ENCODE measurements at places on chromosomes 2 and 18.
A peak's percentile ranks its signal among the peaks of the same experiment; 100 is the strongest.

DNA sequence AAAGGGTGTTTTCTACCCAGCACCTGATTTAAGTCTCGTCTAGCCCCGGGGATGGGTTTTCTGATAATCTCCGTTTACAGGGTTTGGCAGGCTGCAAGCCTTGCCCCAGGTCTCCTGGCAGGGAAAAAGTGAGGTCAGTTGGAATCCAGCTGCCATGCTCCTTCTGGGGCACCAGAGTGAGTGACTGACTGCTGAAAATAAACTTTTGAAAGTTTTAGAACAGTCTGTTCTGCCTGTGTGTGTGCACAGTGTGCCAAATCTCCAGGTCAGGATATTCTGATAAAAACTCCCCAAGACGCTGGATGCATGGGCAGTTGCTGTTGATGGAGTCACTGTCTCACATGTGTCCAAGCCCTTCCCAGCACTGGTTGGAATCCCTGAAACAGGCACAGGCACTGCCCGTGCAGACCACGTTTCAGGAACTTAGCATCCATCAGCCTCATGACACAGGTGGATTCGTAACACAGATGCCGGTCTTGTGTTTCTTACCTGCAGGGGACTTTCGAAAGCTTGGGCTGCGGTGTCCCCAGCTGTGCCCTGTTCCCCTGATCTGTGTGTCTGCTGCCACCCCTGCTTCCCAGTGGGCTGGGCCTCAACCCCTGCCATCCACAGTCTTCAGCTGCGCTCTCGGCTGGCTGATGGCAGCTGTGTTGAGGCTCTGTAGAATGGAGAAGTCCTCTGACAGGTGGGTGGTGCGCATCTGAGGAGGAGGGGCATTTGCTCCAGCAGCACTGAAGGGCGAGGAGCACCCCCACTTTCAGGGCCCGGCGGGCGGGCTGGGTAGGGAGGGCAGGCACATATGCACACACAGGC, 65.0 kb downstream of the SH3RF3 start:
- no peak for ATAC-seq
- H3K27me3 ChIP-seq, result peaks cover 21% of the 10 kb centered on the region
- no peaks in the 10 kb centered on the region for H3K36me3 ChIP-seq
- H3K27ac ChIP-seq, result no peak overlapping the region
- H3K4me3 ChIP-seq, result no peak overlapping the region

GRCh38 chr2:211745295-211746097, 793.1 kb downstream of the ERBB4 start:
- no peaks in the 10 kb centered on the region for H3K27me3 ChIP-seq
- H3K27ac ChIP-seq, result no peak overlapping the region
- H3K4me1 ChIP-seq, result no peaks in the 10 kb centered on the region
- ATAC-seq, result peak; percentile 55
- H3K36me3 ChIP-seq, result no peaks in the 10 kb centered on the region

GRCh38 chr2:240759459-240759858, 60.6 kb downstream of the KIF1A start:
- no peaks in the 10 kb centered on the region for H3K36me3 ChIP-seq
- ATAC-seq, result peak; percentile 94
- peaks cover 7% of the 10 kb centered on the region for H3K4me1 ChIP-seq

DNA sequence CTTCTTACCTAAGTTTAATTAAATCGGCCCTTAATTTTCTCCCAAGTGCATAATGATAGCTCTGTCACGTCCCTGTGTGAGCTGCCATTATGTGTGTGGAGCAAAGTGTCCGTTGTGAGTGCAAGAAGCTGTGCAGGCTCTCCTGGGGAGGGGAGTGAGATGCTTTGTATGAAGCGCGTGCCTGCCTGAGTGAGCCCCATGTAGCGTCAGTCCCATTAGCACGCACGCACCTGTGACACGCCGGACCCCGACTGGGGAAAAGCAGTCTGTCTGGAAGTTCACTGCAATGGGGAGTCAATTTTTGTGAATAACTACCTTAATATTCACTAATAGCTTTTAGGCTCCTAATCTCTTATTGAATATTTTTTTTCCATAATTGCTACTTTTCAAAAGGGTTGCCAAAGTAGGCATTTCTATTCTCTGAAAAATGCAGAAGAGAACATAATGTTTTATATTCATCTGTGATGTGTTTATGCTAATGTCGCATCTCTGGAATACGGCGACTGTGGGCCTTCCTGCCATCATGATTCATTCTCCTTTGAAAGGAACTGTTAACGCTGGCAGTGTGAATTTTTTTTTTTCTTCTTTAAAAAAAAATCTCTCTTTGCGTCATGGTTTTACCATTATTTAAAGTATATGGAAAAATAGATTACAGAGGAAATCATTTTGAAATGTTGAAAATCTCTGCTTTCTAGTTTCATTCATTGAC, 157.7 kb downstream of the COL4A4 start:
- H3K27me3 ChIP-seq, result no peaks in the 10 kb centered on the region
- H3K4me3 ChIP-seq, result no peak overlapping the region
- no peak for ATAC-seq
- H3K36me3 ChIP-seq, result no peaks in the 10 kb centered on the region
- no peaks in the 10 kb centered on the region for H3K4me1 ChIP-seq

DNA sequence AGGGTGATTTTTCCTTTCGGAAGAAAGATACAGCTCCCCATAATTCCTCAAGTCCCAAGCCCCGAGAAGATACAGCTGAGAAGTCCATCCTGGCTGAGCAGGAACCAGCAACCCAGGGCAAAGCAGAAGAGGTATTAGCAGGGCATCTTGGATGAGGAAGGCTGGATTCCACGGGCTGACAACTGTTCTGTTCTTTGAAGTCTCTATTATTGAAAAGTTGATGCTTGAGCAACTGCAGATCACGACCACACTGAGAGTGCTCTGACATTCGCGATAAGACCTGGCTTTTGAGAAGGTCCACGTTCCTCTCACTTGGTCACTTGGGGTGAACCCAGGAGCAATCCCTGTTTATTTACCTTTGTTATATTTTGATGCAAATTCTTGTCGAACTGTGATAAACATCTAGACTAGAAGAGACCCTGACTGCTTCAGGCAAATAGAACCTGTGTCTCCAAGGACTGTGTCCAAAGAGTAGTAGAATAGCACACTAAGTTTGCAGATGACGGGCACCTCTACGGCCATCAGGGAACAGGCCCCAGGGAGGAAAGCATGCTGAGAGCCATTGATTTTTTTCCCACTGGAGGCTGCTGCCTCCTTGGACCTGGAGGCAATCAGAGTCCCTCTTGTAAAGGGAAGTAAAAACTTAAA, 133.1 kb downstream of the ARL4C start:
- H3K4me1 ChIP-seq, result peaks cover 20% of the 10 kb centered on the region
- H3K27me3 ChIP-seq, result no peaks in the 10 kb centered on the region
- H3K4me3 ChIP-seq, result no peak overlapping the region

DNA sequence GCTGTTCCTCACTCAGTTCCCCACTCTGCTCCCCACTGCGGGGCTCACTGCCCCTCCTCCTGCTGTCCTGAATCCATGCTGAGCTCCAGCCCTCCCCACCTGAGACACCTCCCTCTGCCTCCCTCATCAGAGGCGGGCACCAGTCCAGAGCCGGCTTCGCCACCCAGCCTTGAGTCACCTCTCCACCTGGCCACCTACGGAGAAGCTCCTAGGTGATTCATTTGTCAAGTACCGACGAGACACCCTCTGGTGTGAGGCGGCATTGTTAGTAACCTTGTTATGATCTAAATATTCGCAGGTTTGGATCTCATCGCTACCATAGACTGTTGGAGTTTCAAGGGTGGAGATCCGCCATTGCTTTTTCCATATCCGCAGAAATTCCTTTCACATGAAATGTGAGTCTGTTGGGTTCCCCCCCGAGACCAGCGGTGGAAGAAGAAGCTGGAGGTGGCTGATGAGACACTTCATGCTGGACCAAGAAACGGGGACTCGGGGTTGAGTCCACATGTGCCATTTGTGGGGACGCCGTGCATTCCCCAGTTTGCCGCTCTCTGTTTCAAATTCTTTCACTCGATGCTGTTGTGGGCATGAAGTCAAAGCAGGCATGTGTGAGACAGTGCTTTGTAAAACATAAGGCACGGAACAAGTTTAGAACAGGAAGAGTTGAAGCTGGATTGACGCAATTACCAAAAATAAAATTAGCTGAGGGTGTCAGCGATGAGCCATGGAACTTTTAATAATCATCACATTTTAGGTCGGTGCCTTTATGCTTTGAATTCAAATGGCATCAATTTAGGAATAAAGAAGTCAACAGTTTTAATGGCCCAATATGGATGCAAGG, 259.8 kb upstream of the HDAC4 start:
- peaks cover 19% of the 10 kb centered on the region for H3K27me3 ChIP-seq
- H3K27ac ChIP-seq, result no peak overlapping the region
- ATAC-seq, result no peak
- no peaks in the 10 kb centered on the region for H3K36me3 ChIP-seq

GRCh38 chr2:238082151-238082550, 18.0 kb upstream of the ESPNL start:
- ATAC-seq, result no peak
- peaks cover 95% of the 10 kb centered on the region for H3K36me3 ChIP-seq
- no peaks in the 10 kb centered on the region for H3K27me3 ChIP-seq
- H3K27ac ChIP-seq, result no peak overlapping the region
- H3K4me1 ChIP-seq, result no peaks in the 10 kb centered on the region
- H3K4me3 ChIP-seq, result no peak overlapping the region

GRCh38 chr2:121955872-121956271, 200.4 kb downstream of the TSN start:
- H3K4me1 ChIP-seq, result no peaks in the 10 kb centered on the region
- H3K27me3 ChIP-seq, result no peaks in the 10 kb centered on the region
- H3K36me3 ChIP-seq, result no peaks in the 10 kb centered on the region
- H3K4me3 ChIP-seq, result no peak overlapping the region

DNA sequence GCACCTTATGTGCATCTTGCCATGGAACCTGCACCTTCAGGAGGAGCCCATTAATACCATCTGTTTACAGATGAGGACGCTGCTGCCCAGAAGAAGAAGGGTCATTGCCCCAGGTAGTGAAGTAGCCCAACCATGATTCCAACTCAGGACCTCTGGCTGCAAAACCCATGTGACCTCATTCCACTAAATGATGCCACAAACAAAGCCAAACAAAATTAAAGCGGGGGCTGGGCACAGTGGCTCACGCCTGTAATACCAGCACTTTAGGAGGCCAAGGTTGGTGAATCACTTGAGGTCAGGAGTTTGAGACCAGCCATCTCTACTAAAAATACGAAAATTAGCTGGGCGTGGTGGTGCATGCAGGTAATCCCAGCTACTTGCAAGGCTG, 202.1 kb downstream of the EIPR1 start:
- H3K4me1 ChIP-seq, result no peaks in the 10 kb centered on the region
- no peak for ATAC-seq
- H3K27me3 ChIP-seq, result no peaks in the 10 kb centered on the region
- no peak overlapping the region for H3K4me3 ChIP-seq

GRCh38 chr2:124973396-124973795, 948.3 kb downstream of the CNTNAP5 start:
- no peak for ATAC-seq
- no peak overlapping the region for H3K27ac ChIP-seq
- no peaks in the 10 kb centered on the region for H3K36me3 ChIP-seq

- H3K4me3 ChIP-seq, result no peak overlapping the region
- H3K27ac ChIP-seq, result peak overlapping the region; percentile 86
- no peaks in the 10 kb centered on the region for H3K27me3 ChIP-seq
- ATAC-seq, result peak; percentile 25
- H3K36me3 ChIP-seq, result peaks cover 16% of the 10 kb centered on the region
Observed at GRCh38 chr18:21110713-21111345, 784 bp downstream of the ROCK1 start.

DNA sequence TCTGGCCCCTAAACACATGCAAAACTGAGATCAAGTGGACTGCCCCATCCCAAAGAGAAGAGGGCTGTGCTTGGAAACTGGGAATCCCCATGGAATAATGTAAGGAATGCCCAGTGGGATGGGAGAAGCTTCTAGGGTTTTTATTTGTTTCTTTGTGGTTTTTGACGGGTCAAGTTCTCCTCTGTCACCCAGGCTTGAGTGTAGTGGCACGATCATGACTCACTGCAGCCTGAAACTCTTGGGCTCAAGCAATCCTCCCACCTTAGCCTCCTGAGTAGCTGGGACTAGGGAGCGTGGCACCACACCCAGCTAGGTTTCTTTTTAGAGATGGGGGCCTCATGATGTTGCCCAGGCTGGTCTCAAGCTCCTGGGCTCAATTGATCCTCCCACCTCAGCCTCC, 101.7 kb upstream of the ZSWIM2 start:
- H3K36me3 ChIP-seq, result no peaks in the 10 kb centered on the region
- ATAC-seq, result no peak
- no peak overlapping the region for H3K27ac ChIP-seq
- H3K27me3 ChIP-seq, result no peaks in the 10 kb centered on the region
- no peaks in the 10 kb centered on the region for H3K4me1 ChIP-seq

DNA sequence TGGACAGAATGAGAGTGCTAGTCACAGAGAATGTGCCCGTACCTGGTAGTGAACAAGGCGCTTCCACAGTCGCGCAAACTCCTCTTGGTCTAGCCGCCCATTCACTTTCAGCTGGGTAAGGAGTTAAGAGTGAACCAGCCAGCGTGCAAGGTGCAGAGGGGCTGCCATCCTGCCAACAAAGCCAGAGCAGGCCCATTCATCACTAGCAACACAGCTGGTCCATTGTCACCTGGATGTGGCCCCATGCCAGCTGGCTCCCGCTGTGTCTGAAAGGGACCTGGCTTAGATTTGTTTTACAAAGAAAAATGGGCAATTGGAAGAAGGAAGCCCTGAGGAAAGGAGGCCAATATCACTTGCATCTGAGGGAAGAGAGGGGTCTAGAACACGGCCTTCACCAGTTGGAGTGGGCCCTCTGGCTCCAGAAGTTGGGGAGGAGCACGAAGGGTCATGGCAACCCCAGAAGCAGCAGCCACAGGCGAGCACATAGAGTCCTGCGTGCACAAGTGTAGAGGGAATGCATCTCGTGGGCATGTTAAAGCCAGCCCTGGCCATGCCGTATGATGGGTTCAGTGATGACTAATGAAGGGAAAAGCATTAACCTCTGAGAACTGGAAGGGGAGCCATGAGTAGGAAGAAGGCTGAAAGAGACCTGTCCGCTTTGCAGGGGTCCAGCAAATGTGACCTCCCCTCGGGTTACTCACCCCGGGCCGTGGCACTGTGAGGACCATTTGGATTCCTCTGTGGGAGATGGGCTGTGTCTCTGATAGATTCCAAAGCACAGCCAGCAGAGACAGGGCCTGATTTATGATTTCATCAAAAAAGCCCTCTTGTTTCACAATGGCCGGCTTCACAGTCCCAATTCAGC, 70.6 kb downstream of the CAPN13 start:
- no peaks in the 10 kb centered on the region for H3K4me1 ChIP-seq
- H3K4me3 ChIP-seq, result no peak overlapping the region
- no peak for ATAC-seq
- peaks cover 7% of the 10 kb centered on the region for H3K27me3 ChIP-seq

DNA sequence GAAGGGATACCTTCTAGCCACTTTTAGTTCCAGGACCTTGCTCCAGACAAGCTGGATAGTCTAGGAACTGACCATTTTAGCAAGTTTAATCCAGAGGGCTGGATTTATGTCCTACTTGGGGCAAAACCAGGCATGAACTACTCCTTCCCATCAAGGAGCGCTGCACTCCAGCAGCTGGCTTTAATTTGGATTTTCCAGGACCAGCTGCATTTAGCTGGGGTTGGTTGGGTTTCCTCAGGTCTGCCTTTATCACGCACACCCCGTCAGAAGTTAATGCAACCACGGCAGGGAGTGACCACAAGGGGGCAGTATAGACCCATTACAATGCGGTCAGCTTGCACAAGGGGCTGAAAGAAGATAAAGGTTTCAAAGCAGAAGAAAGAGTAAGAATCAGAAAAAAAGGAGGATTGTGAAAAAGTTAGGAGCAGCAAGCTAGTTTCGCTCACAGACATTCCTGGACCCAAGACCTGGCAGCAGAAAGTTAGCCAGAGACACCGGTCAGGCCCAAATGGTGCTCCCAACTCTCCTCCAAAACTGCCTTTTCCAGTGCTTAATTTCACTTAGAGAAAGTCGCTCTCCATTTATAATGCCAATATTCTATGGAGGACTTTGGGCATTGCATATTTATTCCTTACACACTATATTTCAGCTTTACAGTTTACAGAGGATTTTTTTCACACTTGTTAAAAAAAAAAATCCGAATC, 40.1 kb downstream of the SLC4A1AP start:
- ATAC-seq, result peak; percentile 58
- no peak overlapping the region for H3K4me3 ChIP-seq
- H3K27me3 ChIP-seq, result no peaks in the 10 kb centered on the region
- H3K36me3 ChIP-seq, result peaks cover under 1% of the 10 kb centered on the region
- peaks cover 21% of the 10 kb centered on the region for H3K4me1 ChIP-seq

All from activated T-helper 17 cell treated with anti-CD3 and anti-CD28 coated beads, Interleukin-2, amount 50 U/mL, for 72 hours (primary cell).